ENCODE measurements at places on chromosomes 16 and 17.

GRCh38 chr16:576823-577201 is 7.0 kb downstream of the PIGQ start:
- DNase-seq, result no peak

DNA sequence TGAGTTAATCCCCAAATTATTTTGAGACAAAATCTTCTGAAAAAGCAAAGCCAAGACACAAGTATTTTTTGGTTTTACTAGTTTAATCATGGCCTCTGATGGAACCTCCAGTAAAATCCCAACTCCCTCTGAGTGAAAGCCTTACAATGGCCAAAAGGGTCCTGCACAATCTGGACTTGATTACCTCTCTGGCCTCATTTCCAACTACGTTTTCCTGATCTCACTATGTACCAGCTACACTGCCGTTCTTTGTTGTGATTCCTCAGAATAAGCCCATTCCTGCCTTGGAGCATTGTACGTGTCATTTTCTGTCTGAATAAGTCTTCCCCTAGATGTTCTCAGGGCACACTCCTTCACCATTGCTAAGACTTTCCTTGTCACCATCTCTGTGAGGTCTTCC is 37.3 kb downstream of the SPOP start:
- DNase-seq, result no peak

DNA sequence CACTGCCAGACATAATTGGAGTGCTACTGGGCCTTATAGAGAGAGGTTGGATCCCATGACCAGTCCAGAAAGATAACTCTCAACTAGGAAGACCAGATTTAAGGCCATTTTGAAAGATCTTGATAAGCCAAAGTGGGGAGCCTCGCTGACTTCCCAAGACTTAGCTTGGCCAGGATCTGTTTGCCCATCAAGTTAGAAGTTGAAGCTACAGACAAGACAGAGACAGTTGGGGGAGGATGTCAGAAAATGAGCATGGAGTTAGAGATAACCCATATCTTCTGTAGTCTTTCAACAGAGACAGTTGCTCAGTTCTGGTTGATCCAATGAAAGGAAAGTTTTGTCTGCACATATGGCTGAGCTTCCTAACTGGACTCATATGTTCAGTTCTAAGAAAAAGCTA is 267.4 kb downstream of the HS3ST3A1 start:
- no peak for DNase-seq

GRCh38 chr16:15498427-15499175 is 64.2 kb downstream of the BMERB1 start:
- DNase-seq, result no peak

DNA sequence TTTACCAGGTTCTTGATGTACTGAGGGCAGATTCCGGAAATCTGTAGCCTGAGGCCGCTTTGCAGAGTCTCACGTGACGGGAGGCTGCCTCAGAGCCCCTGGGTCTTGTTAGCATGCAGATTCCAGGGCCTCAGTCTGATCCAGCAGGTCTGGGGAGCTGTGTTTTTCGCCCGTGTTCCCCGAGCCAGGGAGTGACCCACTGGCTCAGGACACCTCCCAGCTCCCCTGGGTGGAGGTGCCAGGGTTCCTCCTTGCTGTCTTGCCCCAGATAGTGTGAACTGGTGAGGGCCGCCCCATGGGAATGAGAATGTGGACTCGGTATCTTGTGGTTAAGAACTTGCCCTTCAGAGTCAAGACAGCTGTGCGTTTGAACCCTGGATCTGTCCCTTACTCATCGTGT is 98.6 kb downstream of the OR1D5 start:
- DNase-seq, result no peak

Data from stimulated activated CD4-positive, alpha-beta T cell treated with anti-CD3 and anti-CD28 coated beads, Interleukin-1b, Interleukin-23, amount 100 ng/mL, for 4 hours (primary cell).